SK-N-SH treated with all-trans-retinoic acid at 6 μM for 48 hours (cell line): ENCODE measurements at places on chromosomes 6 and 20.

- no peak for ATAC-seq
Observed at GRCh38 chr6:138848461-138848860, 52.6 kb downstream of the ECT2L start.

DNA sequence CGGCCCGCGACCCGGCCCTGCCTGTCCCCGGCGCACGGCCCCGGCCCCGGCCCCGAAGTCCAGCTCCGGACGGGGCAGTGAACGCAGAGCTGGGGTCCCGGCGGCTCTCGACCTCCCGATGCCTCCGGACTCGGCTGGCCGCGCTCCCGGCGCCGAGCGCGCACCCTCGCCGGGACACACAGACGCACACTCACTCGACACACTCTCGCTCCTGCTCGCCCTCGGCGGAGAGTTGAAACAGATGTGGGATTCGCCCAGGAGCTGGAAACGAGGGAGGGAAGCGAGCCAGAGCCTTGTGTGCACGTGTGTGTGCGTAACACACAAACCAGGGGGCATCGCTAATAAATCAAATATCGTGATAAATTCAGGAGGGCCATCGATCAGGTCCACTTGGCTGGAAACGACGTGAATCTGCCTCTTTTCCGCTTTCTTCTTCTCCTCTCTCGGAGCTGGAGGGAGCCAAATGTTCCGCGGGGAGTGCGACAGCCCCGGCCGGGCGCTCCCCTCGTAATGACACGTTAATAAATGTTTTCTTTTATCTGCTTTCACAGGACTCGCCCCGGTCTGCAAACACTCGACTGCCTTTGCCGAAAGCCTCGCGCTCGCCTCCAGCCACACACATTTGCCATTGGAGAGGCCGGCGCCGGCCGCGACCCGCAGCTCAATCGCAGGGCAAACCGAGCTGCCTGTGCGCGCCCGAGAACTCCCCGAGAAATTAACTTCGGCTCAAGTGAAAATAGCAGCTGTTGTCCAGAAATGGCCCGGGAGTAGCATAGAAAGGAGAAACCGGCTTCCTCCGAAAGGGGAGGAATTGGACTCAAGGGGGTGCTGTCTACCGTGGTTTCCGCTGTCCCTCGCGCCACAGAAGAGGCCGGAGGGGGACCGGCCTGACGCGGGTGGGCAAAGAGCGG, 828 bp upstream of the SULF2 start:
- peak; percentile 87 for ATAC-seq

DNA sequence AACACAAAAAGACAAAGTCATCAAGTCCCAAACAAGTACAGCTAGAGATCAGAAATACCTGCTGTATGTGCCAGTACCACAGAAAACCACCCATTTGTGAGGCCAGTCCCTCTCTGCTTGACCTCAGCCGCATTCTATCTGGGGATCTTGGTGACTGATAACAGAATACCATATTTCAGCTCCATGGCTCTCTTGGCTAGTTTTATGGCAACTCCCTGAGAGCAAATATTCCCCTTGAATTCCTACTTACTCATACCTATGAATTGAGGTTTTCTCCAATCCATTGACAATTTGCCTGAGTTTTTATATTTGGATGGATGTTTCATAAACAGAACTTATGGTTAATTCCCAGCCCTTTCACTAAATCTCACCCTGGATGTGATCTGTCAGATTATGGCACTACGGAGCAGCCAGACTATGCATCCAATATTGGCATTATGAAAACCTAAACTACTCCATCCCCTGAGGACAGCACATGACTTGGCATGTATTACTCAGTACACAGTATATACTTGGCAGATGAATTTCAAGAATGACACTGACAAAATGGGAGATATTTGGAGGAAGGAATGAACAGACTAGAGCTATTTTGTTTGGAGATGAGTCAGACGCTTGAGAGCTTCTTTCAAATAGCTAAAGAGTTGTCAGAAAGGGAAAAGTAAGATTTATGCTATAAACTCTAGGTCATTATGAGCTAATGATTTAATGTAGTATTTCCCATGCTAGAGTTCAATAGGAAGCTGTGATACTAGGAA, 95.7 kb downstream of the PRDM1 start:
- ATAC-seq = peak; percentile 96

DNA sequence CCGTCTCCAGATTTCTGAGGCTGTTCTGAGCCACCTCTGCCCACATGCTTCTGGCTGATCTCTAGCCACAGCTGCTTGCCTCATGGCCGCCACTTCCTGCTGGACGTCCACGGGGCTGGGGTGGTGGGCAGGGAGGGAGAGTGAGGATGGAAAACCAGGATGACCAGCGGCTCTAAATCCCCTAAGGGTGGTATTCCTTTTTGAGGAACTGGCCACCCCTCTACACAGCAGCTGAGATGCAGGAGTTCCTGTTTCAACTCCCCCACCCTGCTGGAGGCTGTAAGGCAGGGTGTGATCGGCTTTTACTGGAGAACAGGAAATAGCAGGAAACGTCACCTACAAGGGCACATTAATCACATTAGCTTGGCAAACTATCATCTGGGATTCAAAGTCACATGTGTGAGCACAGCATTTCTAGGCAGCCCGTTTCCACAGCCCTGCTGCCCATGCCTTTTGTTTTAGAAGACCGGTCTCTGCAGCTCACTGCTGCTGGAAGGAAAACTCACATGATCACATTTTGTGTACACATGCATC, 181.6 kb upstream of the ECI2 start:
- ATAC-seq = peak; percentile 56

DNA sequence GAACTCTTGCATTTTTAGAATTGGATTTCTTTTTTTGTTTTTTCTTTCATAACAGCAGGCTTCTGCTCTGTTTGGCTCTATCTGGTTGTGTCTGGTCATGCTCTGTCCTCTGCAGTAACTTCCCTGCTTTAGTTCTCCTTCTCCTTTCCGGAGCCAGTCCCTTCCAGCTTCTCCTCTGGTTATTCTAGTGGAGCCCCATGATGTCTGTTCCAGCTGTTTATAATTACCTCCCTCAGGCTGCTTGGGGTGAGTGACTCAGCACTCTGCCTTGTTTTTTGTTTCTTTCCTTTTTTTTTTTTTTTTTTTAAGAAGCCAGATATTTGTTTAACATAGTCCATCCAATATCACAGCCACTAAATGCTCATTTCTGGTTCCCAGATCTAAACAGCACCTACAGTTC, 409.6 kb downstream of the MAFB start:
- ATAC-seq = peak; percentile 50; the same call in 2 of the 3 replicates

GRCh38 chr6:1099264-1099663, 212.6 kb upstream of the FOXQ1 start:
- no peak for ATAC-seq

- no peak for ATAC-seq
Observed at GRCh38 chr6:166309977-166310376, 1.8 kb upstream of the PRR18 start.

- ATAC-seq = peak; percentile 96
Observed at GRCh38 chr6:45483021-45483420, 105.3 kb upstream of the SUPT3H start.

DNA sequence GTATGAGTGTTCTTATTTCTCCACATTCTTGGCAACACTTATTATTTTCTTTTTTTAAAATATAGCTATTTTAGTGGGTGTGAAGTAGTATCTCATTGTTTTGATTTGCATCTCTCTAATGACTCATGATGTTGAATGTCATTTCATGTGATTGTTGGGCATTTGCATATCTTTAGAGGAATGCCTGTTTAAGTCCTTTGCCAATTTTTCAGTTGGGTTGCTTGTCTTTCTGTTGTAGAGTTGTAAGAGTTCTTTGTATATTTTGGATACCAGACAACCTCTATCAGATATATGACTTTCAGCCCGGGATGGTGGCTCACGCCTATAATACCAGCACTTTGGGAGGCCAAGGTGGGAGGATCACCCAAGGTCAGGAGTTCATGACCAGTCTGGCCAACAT, 5.1 kb upstream of the POPDC3 start:
- no peak for ATAC-seq

DNA sequence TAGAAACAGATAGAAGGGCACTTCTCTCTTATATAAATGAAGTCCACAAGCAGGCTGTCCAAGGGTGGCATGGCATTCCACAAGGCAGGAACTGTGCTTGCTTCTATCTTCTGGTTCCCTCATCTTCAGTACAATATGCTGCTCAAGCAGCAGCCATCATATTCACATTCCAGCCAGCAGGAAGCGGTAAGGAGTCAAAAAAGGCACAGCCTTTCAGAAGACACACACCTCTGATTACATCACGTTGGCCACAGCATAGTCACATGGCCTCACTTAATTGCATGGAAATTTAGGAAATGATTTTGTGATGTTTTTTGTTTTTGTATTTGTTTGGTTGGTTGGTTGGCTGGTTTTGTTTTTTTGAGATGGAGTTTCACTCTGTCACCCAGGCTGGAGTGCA, 19.0 kb downstream of the REM1 start:
- ATAC-seq = peak; percentile 69

- ATAC-seq = no peak
Observed at GRCh38 chr6:45209762-45210161, 118.4 kb upstream of the RUNX2 start.

GRCh38 chr6:82589509-82590206, 226.0 kb downstream of the TPBG start:
- peak; percentile 89 for ATAC-seq

DNA sequence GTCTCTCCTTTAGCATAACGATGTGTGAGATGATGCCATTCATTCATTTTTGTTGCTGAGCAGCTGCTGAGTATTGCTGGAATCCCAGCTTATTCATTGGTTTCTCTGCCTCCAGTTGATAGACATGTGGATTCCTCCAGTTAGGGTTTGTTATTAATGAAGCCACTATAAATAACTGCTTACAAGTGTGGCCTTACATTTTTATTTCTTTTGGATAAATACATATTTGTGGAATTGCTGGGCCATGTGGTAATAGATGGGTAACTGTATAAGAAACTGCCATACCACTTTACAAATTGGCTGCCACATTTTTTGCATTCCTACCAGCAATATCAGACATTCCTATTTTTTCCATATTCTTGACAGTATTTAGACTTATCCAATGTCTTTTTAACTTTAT, 2.6 kb upstream of the HLA-B start:
- ATAC-seq = no peak

- peak; percentile 84 for ATAC-seq
Observed at GRCh38 chr6:143700684-143701348, 23.1 kb downstream of the PHACTR2 start.
